ENCODE measurements at places on chromosomes 4 and X. TPM values are rescaled to one million over a fixed set of nuclear protein-coding genes. Genes with fewer than 3 reads are reported as not detected.

DNA sequence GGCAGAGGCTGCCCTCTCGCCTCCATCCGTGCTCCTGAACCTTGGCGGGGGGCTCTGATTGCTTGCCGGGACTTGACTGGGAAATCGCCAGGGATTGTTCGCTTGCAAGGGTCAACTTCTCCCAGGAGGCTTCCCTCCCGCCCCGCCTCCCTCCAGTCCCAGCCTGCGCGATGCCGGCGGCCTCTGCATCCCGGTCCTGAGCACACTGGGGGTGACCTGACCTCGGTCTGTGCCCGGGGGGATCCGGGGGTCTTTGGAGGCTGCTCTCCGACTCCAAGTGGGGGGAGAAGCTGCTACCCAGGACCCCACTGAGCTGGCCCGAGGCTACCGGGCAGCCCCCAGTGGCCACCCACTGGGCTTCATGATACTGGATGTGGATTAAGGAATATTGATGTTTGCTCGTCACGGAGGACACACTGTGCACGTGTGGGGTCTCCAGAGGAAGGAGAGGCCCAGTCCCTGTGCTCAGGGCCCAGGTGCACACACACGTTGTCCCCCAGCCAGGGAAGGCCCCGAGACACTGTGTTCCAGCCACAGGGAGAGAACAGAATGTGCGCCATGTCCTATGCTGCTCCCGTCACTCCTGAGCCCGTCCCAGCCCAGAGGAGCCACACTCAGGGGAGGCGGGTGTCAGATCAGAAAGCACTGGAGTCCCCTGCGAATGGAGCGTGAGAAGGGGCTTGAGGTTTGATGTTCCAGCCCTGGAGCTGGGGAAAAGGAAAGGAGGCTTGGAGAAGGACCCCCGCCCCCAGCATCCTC, 55.9 kb upstream of the NKX1-1 start:
- no peak for DNase-seq

PGM2 gene
- 33.0 TPM for total RNA-seq

GRCh38 chr4:122577808-122578781, 42.8 kb downstream of the IL21 start:
- peak; percentile 63 for DNase-seq

TENM3 gene
- total RNA-seq, result 5.9 TPM

DNA sequence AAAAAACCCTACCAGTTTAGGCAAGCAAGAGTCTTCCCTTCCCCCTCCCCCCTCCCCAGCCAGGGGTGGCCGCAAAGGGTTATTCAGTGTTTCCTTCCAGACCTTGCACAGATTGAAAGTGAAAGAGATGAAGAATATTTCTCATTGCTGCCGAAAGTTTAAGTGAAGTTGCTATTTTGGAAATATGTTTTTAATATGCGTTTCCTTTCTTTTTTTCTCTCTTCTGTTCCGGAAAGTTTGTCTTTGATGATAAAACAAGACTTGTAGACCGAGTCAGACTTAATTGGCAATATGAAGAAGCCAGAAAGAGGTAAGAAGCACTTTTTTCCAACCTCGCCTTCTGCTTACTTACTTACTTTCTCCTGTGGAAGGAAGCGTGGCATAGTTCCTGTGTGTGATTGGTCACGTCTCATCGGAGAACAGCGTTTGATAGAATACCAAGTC, 58.5 kb upstream of the CLCN4 start:
- DNase-seq, result no peak

ESX1 gene
- total RNA-seq, result not detected
